ENCODE measurements at places on chromosomes 1 and 21. TPM values are rescaled to one million over a fixed set of nuclear protein-coding genes. Genes with fewer than 3 reads are reported as not detected.

- H3K27me3 ChIP-seq, result no peaks in the 10 kb centered on the region
- no peak overlapping the region for H3K4me3 ChIP-seq
Observed at GRCh38 chr1:214524824-214525223, 26.6 kb downstream of the PTPN14 start.

DNA sequence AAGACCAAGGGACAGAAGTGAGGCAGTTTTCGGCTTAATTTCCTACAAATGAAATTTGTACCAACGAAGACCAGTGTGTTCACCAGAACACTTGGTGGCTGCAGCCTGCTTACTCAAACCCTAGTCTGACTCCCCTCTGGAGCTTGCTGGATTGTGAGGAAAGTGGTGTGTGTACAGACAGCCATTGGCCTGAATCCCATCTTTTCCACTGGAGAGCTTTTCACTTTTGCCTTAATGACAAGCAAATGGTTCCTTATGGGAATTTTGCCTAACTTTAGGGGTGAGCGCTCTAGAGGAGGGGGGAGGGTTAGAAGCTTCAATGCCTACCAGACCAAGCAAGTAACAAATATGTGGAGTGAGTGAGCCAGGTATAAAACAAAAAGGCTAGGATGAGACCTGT is 17.3 kb downstream of the METTL13 start:
- H3K4me3 ChIP-seq, result no peak overlapping the region

GRCh38 chr1:100811808-100812207 is 82.8 kb downstream of the EXTL2 start:
- H3K27me3 ChIP-seq, result no peaks in the 10 kb centered on the region
- no peak overlapping the region for H3K4me3 ChIP-seq
- H3K27ac ChIP-seq, result no peak overlapping the region

The SPATA46 gene
- polyA plus RNA-seq, result not detected

- no peaks in the 10 kb centered on the region for H3K36me3 ChIP-seq
- DNase-seq, result no peak
- H3K27ac ChIP-seq, result no peak overlapping the region
- no peaks in the 10 kb centered on the region for H3K4me1 ChIP-seq
- H3K27me3 ChIP-seq, result no peaks in the 10 kb centered on the region
- H3K4me3 ChIP-seq, result no peak overlapping the region
Observed at GRCh38 chr1:214739621-214740238, 136.7 kb downstream of the CENPF start.

GRCh38 chr1:219374636-219375035 is 201.0 kb downstream of the LYPLAL1 start:
- no peaks in the 10 kb centered on the region for H3K27me3 ChIP-seq
- H3K4me3 ChIP-seq, result no peak overlapping the region
- DNase-seq, result no peak
- no peaks in the 10 kb centered on the region for H3K4me1 ChIP-seq
- no peak overlapping the region for H3K27ac ChIP-seq

- no peaks in the 10 kb centered on the region for H3K4me1 ChIP-seq
- no peak overlapping the region for H3K4me3 ChIP-seq
- H3K27ac ChIP-seq, result no peak overlapping the region
- no peak for DNase-seq
- H3K27me3 ChIP-seq, result no peaks in the 10 kb centered on the region
Observed at GRCh38 chr1:4549930-4550329, 104.5 kb upstream of the AJAP1 start.

GRCh38 chr1:21294266-21294989 is 4.2 kb upstream of the ECE1 start:
- DNase-seq, result peak; percentile 97
- no peaks in the 10 kb centered on the region for H3K36me3 ChIP-seq
- peak overlapping the region; percentile 99 for H3K27ac ChIP-seq
- H3K27me3 ChIP-seq, result no peaks in the 10 kb centered on the region
- no peak overlapping the region for H3K4me3 ChIP-seq
- H3K4me1 ChIP-seq, result peaks cover 55% of the 10 kb centered on the region

- H3K27ac ChIP-seq, result no peak overlapping the region
- H3K36me3 ChIP-seq, result no peaks in the 10 kb centered on the region
Observed at GRCh38 chr1:99843760-99844159, 6.4 kb upstream of the AGL start.

The OR10Z1 gene
- not detected for polyA plus RNA-seq

The SOAT1 gene
- polyA plus RNA-seq, result 158 TPM

DNA sequence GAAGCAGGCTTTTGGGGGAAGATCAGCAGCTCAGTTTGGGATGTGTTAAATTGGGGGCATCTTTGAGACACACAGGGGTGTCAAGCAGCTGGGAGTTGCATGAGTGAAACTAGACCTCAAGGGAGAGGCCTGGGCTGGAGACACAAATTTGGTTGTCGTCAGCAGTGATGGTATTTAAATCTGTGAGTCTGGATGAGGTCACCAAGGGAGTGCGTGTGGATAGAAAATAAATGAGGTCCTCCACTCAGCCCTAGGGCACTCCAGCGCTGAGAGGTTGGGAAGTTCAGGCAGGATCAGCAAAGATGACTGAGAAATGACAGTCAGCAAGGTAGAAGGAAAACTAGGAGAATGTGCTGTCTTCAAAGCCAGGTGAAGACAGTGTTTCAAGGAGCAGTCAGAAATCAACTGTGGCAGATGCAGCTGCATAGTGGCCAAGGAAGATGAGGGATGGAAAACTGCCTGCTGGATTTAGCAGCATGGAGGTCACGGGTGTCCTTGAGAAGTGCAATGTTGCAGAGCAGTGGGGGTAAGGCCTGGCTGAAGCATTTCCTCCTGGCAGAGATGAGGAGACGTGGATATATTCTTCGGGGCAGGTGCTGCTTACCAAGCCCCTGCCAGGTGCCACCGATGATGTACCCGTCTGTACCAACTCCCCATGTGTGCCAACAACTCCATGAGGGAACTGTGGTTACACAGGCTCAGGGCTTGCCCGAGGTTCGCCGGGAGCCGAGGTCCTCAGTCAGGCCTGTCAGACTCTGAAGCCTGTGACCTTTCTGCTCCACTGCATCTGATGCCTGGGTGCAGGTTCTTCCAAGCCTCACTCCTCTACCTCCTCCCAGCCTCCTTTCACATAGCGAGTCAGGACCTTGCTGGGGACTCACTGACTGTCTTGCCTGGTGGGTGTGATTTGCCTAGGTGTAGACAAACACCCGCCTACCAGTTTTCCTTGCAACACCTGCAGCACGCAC is 11.3 kb downstream of the MAP7D1 start:
- H3K36me3 ChIP-seq, result peaks cover 29% of the 10 kb centered on the region
- DNase-seq, result no peak
- H3K27ac ChIP-seq, result no peak overlapping the region
- H3K4me3 ChIP-seq, result no peak overlapping the region
- no peaks in the 10 kb centered on the region for H3K27me3 ChIP-seq

DNA sequence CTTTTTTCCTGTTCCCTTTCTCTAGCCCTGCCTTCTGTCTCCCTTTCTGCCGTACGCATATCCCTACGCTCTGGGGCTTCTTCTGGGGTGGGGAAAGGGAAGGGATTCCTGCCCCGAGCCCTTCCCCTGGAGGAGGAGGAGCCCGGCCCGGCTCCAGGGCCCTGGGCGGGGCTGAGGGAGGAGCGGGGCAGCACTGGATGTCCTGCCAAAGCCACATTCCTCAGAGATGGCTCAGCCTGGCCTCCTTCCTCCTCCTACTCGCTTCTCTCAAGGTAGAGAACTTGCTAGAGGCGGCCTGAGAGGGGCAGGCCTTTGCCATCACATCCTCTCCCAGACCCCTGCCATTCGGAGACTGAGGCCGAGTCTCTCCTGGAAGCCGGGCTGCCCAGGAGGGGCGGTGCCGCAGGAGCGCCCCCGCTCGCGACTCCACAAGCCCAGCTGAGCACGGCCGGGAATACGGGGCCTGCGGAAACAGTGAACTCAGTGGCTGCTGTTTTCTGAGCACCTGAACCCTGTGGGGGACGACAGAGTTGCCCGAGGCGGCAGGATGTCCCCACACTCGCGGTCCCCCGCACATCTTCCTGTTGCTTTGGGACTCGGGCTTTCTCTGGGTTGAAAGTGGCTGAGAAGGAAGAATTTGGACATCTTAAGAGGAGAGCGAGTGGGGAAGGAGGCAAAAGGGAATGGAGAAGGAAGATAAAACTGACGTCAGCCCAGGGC is 12.2 kb downstream of the ADAMTSL4 start:
- peak overlapping the region; percentile 61 for H3K4me3 ChIP-seq
- peaks cover 42% of the 10 kb centered on the region for H3K36me3 ChIP-seq
- H3K27ac ChIP-seq, result peak overlapping the region; percentile 88
- H3K27me3 ChIP-seq, result no peaks in the 10 kb centered on the region
- H3K4me1 ChIP-seq, result peaks cover 78% of the 10 kb centered on the region
- DNase-seq, result peak; percentile 67

GRCh38 chr21:33070744-33070997 is 730 bp downstream of the OLIG1 start:
- peaks cover 4% of the 10 kb centered on the region for H3K27me3 ChIP-seq
- DNase-seq, result no peak
- no peaks in the 10 kb centered on the region for H3K36me3 ChIP-seq

The CRNN gene
- polyA plus RNA-seq, result not detected

DNA sequence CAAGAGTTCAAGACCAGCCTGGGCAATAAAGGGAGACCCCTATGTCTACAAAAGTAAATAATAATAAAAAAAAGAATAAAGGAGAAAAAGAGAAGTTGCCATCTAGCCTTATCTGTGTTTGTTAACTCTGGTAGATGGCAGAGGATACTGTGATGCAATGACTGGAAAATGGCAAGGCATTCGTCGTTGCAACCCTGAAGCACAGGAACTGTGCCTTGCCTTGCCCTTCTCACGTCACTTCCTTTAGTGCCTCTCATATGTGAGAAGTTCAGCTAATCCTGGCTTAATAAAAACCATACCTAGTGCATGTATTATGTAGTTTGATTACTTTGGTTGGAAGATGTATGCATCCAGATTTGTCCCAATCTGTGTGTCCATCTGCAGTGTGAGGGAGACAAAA is 25.8 kb upstream of the PIGC start:
- no peaks in the 10 kb centered on the region for H3K27me3 ChIP-seq
- no peak overlapping the region for H3K27ac ChIP-seq
- H3K36me3 ChIP-seq, result no peaks in the 10 kb centered on the region
- no peak overlapping the region for H3K4me3 ChIP-seq
- peak; percentile 40 for DNase-seq

The TENT5C gene
- 0.20 TPM for polyA plus RNA-seq

DNA sequence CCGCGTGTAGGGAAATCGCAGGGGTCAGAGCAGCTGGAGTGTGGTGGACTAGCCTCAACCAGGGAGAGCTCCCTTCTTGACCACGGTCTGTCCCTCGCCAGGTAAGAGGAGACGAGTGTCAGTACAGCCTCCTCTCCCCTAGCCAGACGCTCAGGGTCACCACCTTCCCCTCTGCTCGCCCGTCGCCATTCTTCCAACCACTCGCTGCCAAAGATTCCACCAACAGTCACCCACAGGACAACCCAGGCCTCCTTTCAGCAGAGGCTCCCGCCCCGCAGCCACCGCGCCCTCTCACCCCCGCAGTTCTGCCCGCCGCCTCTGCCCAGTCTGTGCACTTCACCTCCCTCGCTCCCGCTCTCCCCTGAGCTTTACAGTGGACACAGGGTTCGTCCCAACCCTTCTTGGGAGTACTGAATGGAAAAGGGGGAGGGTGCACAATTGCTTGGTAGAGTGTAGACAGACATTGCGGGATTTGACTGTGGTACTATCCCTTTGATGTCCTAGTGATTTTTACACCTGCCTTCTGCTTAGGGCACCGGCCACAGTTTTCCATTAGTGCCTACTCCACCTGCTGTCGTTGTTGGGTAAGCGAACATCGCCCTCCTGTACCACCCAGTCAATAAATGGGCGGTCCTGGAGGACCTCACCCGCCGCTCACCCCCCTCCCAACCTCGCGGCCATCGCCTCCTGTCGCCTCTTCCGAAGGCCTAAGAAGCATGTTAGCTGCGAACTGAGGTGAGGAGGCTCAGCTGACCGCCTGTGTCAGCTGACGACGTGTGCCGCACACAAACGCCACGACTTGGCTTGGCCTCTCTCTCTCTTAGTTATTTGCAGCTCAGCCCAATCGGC is 9.2 kb upstream of the NBPF11 start:
- DNase-seq, result no peak
- no peaks in the 10 kb centered on the region for H3K36me3 ChIP-seq
- no peak overlapping the region for H3K4me3 ChIP-seq
- H3K27ac ChIP-seq, result no peak overlapping the region
- peaks cover 23% of the 10 kb centered on the region for H3K27me3 ChIP-seq

DNA sequence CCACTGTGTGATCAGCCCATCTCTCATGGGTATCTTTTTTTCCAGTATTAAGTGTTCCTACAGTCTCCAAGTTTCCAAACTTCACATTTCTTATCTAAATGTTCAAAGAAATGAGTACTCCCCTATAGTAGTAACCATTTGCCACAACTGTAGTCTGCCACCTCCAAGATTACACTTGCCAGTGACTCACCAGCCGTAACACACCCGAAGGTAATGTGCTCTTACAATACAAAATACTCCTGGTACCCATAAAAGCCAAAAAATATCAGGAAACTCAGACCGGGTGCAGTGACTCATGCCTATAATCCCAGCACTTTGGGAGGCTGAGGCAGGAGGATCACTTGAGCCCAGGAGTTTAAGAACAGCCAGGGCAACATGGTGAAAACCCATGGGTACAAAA is 20.5 kb upstream of the ZNF496 start:
- H3K4me3 ChIP-seq, result no peak overlapping the region
- no peak overlapping the region for H3K27ac ChIP-seq
- H3K4me1 ChIP-seq, result peaks cover 19% of the 10 kb centered on the region
- H3K36me3 ChIP-seq, result no peaks in the 10 kb centered on the region
- H3K27me3 ChIP-seq, result peaks cover 7% of the 10 kb centered on the region

The EXTL1 gene
- not detected for polyA plus RNA-seq

The LCE6A gene
- not detected for polyA plus RNA-seq

The TNFSF18 gene
- not detected for polyA plus RNA-seq

DNA sequence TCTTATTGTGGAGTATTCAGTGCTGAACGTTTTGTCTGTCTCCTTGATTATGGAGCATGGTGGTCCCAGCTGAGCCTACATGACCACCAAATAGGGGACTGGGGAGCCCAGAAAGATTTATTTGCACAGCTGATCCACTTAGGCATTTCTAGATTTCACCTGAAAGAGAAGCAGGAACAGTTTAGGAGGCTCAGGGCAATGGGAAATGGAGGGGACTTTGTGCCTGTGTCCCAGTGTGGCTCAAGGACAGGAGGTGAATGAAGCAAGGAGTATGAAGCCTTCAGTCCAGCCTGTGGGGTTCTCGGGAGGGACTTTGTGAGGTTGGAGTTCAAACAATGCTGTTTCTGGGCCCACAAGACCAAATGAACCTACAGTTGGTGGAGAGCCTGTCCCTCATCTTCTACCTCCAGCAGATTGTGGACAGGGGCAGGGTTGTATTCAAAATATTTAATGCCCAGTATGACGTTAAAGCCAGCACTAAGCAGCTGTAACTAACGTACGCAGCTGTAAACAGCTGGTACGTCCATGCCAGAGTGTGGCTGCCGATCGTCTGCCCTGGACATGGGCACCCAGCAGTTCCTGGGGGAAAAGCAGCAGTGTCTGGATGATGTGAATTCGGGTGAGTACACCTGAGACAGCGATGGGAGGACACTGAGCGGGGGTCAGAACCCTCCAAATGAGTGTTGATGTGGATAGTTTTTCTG is 164.9 kb upstream of the RAB4A start:
- H3K4me3 ChIP-seq, result no peak overlapping the region
- no peak overlapping the region for H3K27ac ChIP-seq
- H3K4me1 ChIP-seq, result peaks cover 21% of the 10 kb centered on the region
- H3K27me3 ChIP-seq, result no peaks in the 10 kb centered on the region

The OR2G6 gene
- not detected for polyA plus RNA-seq

All from CD14-positive monocyte (primary cell).